ENCODE measurements at places on chromosomes 7 and 10.
A peak's percentile ranks its signal among the peaks of the same experiment; 100 is the strongest.

DNA sequence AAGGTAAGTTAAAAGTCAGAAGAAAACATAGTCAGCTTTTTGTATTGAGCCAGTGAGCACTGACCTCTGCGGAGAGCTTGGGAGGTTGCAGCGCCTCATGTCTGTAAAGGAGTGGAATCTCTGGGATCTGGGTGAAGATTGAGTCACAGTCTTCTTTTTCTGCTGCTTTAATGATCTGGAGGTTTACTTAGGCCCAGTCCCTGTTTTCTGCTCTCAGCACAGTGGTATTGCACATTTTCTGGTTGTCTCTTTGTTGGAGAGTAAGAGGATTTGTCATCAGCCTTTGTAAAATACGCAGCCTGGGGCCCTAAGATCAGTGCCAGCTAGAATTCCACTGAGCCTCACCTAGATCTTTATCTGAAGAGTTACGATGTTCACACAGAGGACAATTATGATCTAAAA lies 58.3 kb upstream of the GJD4 start:
- DNase-seq = peak; percentile 29

DNA sequence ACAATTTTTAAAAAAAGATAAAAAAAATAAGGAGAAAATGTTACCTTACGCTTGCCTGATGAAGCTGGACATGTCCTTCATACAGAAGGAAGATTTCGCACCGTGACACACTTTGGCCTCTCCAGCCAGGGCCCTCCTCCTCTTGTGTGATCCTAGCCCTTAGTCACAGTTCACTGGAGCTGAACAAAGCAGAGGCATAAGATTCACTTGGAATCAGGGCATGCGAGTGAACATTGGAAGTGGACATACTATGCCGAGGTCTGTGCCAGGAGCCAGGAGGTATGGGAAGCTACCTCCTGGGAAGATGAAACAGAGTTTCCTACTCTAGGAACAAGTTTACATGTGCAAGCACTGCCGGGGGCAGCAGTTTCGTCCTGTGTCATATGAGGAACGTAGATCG lies 91.5 kb downstream of the XPNPEP1 start:
- DNase-seq = no peak

GRCh38 chr10:21048068-21048467 lies 151.0 kb upstream of the NEBL start:
- DNase-seq = no peak

GRCh38 chr7:97025983-97026714 lies 1.5 kb upstream of the DLX5 start:
- no peak for DNase-seq

DNA sequence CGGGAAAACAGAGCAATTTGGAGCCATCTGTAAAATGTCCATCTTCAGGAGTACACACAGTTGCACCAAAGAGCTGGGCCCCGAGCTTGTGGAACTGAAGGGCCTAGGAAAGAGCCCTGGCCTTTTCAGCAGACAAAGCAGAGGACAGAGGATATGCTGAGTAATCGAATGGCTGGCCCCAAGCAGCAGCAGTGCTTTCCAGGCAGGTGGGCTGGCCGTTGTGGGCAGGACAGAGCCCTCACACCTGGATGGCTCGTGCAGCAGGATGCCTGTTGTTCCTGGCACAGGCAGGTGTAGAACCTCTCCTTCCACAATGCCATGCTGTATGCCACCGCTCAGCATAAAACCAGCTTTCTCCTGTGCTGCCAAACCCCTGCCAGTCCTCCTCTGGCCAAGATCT lies 32.5 kb upstream of the TNS3 start:
- no peak for DNase-seq

DNA sequence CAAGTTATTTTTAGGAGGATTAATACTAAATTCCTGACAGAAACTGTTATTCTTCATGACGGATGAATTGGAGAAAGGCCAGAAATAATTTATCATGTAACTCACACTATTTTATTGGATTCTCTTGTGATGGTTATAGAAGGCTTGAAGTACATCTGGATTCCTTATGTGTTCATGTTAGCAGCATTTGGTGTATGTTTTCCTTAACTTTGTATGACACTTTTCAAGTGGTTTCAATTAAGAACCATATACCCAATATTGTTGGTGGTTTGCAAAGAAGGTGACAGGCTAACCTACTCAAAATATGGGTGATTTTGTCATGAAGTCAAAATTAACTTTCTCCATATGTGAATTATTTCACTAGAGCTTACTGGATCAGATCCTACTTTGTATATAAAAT lies 532.2 kb upstream of the CNTNAP2 start:
- DNase-seq = no peak

- no peak for DNase-seq
Measured at GRCh38 chr10:86728056-86728455, 28.4 kb upstream of the BMPR1A start.

- DNase-seq = no peak
Measured at GRCh38 chr10:20877986-20878983, 18.8 kb downstream of the NEBL start.

- DNase-seq = no peak
Measured at GRCh38 chr10:70566515-70567290, 35.8 kb downstream of the PRF1 start.

- no peak for DNase-seq
Measured at GRCh38 chr7:8175929-8176369, 86.0 kb downstream of the ICA1 start.

DNA sequence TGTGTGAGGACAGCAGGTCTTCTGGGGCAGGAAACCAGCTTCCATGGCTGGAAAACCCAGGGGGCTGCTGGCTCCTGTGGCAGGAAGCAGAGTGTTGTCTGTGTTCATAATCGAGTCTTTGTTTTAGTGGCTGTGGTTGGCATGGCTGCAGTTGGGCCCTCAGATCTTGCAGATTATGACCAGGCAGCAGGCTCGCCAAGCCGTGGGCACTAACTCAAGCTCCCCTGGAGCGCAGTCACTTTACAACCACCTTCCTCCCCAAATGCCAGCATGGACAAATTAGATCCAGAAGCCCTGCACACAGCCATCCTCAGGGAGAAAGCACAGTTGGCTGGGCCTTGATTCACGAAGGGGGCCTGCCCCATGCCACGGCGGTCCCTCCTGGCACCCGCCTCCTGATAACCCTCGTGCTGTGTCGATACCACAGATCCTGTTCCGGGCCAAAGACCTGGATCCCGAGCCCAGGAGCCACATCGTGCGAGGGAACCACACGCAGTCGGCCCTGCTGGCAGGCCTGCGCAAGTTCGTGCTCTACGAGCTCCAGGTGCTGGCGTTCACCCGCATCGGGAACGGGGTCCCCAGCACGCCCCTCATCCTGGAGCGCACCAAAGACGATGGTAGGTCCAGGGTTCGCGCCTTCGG lies 552.5 kb upstream of the FOXK1 start:
- DNase-seq = no peak

GRCh38 chr10:37434091-37434490 lies 308.7 kb downstream of the ANKRD30A start:
- DNase-seq = no peak

- peak; percentile 6 for DNase-seq
Measured at GRCh38 chr10:52644373-52645186, 128.0 kb downstream of the MBL2 start.

DNA sequence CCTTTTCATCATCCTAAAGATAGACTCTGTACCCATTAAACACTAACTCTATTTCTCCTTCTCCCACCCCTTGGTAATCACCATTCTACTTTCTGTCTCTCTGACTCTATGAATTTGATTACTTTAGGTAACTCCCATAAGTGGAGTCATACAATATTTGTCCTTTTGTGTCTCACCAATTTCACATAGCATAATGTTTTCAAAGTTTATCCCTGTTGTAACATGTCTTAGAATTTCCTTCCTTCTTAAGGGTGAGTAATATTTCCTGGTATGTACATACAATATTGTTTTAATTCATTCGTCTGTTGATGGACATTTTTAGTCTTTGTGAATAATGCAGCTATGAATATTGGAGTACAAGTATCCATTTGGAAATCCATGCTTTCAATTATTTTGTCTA lies 50.9 kb upstream of the CDCA7L start:
- DNase-seq = no peak

DNA sequence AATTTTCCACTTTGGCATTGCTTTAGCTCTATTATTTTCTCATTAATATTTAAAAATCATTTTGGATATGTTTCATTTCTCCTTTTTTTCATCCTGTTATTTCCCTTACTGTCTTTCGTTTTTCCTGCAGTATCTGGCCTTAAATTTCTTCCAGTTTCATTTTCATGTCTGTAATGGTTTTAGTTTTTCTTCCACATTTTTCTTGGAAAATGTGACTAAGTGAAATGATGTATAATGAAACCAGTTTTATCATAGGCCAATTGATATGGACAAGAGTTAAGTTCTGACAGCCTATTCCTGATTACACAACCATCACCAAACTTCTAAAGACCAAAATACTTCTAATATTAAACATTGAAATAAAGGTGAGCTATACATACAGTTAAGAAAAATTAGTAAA lies 158.5 kb downstream of the LHFPL3 start:
- no peak for DNase-seq

DNA sequence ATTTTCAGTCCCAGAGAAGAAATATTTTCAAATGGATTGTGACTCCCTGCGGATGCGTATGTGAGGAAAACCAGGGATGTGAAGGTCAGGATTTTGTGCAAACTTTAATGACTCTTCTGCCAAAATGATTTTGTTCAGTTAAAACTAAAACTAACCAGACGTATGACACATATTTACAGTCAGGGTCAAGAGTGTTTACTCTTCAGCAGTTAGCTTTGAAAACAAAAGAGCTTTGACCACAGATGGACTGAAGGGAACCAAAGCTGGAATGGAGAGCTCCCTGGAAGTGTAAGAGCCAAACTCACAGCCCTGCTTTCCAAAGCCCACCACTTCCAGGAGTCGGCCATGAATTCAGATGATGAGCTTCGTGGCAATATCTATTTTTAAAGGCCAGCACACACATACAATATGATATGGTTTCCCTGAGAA lies 15.5 kb downstream of the SVIL start:
- no peak for DNase-seq

GRCh38 chr7:73909996-73910395 lies 49.0 kb downstream of the TMEM270 start:
- DNase-seq = no peak

DNA sequence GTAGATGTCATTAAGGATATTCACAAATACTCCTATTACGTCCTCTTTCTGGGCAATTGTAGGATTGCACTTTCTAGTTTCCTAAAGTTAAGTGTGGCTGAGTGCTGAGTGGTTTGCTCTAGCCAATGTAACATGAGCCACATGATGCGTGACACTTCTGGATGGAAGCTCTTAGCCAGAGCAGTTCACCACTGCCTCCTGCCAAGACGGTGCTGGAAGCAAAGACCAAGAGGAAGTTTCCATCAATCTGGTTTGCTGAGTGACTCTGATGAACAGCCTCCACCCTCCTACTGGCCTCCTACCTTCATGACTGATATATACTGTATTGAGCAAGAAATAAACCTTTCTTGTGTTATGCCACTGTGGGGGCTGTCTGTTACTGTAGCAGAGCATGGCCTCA lies 318.1 kb downstream of the KCNMA1 start:
- no peak for DNase-seq

DNA sequence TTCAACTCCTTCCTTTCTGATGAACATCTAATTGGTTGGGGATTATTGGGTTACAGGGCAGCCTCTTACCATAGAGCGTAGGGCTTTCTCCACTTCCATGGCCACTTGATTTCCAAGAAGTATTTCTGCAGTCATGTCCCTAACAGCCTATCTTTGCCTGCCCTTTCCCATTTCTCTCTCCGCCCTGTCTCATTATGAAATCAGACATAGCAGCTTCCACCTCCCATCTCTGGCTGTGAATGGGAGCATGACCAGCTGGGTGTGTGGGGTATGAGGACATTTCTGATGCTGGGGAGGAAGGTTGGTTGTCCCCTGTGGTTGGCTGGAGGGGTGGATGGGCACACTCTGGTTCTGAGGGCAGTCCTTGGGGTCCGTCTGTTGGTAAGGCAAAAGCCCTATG lies 41.2 kb downstream of the ADCYAP1R1 start:
- no peak for DNase-seq

GRCh38 chr7:1028044-1028770 lies 16.1 kb upstream of the GPR146 start:
- DNase-seq = no peak

GRCh38 chr7:141572175-141572574 lies 21.0 kb downstream of the AGK start:
- DNase-seq = no peak

- no peak for DNase-seq
Measured at GRCh38 chr10:44427479-44427878, 42.6 kb upstream of the CXCL12 start.

DNA sequence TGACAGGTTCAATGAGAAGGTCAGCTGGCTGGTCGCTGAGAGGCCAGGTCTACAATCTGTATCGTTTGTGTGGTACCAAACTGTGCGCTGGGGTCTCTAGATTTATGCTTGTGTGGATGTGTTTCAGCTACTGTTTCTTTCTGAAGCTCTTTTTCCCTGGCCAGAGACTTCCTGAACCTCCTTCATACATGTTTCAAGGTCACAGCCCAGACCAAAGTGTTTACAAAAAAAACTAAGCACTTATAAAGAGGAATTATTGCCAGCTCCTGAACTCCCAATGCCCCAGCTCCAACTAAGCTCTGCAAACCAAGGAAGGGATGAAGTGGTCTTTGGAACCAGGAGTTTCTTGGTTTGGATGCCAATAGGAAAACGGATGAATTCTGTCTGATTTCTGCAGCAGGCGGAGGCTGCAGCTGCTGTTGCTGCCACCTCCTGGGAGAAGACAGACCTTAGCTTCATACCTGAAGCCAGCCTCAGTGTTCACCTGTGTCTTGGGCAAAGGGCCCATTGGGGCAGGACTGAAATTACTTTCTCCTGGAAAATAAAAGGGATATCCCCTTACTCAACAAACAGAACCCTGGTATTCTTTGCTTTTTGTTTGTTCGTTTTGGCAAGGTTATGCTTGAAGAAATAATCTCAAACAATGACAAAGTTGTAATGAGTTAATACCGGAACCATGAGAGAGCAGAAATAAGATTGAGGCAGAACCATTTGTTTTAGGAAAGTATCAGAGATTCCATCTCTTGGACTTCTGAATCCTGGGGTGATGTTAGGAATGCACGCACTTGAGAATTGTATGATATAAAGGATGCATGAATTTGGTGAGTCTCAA lies 24.6 kb upstream of the MKLN1 start:
- no peak for DNase-seq

GRCh38 chr7:140867467-140868462 lies 57.0 kb downstream of the BRAF start:
- DNase-seq = no peak

GRCh38 chr10:34089253-34089652 lies 725.8 kb downstream of the PARD3 start:
- no peak for DNase-seq

DNA sequence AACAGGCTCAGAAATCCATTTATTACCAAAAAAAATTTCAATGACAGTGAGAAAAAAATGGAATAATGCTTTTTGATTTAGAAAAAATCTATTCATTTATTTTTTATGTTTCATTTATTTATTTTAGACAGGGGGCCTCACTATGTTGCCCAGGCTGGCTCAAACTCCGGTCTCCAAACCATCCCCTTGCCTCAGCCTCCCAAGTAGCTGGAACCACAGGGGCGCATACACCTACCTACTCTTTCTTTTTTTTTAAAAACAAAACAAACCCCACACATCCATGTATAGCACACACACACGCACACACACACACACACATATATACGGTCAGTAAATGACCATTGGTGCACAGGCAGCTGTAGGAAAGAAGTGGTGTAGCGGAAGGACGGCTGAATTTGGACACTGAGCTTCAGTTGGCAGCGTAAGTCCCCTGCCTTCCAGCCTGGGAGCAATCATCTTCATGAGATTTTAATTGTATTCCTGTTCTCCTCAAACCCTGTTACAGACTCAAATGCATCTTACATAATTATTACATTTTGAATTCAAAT lies 28.8 kb downstream of the ARL4A start:
- DNase-seq = no peak

- no peak for DNase-seq
Measured at GRCh38 chr10:61987537-61987936, 86.0 kb downstream of the ARID5B start.
